ENCODE measurements at places on chromosomes 2 and 18.
A peak's percentile ranks its signal among the peaks of the same experiment; 100 is the strongest.

DNA sequence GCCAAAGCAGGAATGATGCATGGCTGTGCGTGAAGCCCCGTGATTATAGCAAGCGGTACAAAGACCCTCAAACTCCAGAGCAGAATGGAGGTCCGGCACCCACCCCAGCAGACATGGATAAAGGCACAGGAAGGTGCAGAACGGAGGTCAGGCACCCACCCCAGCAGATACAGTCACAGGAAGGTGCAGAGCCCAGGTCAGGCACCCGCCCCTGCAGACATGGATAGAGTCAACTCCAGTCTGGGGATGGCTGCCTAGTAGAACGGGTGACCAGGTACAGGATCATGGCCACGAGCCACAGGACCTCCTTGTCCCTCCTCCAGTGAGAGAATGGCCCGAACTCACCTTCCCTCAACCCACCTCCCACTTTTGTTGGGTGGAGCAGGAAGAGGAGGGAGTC is 318.3 kb upstream of the SALL3 start:
- DNase-seq: no peak

GRCh38 chr2:161355983-161356382 is 47.8 kb downstream of the PSMD14 start:
- DNase-seq: no peak

DNA sequence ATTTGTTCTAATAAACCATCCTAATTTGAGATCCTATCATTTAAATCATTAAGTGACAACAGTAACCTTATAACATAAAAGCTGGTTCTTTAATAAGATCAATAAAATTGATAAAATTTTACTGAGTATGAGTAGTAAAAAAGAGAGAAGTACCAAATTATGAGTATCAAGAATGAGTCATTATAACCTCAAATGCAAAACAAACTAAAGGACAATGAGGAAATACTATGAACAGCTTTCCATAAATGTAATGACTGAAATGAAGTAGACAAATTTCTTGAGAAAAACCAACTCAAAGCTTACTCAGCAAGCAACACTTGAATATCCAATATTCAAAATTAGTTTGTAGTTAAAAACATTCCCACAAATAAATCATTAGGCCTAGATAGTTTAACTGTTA is 433.0 kb downstream of the ZEB2 start:
- no peak for DNase-seq

- DNase-seq: no peak
These were observed 6.7 kb upstream of the ATG16L1 start for GRCh38 chr2:233244818-233245217.

GRCh38 chr18:59876310-59876626 is 23.5 kb upstream of the PMAIP1 start:
- DNase-seq: no peak

DNA sequence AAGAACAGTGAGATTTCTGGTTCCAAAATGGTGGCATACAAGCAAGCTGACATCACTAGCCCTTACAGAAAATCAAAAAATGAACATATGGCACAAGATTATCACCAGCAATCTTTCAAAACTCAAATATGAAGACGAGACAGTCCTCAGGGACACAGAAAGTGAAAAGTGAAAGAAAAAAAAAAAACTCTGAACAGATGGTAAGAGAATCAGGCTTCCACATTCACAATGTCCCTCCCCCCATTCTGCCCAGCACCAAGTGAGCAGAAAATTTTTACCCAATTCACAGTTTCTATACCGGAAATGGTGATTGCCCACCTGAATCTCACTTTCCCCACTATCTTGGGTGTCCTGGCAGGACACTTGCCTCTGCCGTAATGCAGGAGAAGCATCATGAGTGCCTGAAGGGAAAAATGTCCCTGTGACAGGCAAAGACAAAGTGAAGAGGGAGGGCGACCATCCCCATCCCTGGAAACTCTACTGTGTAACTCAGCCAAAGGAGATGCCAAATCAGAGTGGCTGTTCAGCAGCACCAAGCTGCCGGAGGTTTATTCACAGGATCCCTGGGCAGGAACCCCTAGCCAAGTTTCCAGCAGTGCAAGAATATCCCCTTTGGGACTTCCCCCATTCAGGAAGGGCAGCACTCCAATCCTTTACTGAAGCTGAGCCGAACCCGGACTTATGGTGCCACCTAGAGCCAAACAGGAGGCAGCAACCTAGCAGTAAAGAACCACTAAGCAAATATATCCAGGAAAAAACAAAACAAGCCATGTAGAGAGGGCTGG is 312.2 kb downstream of the LRATD1 start:
- peak; percentile 44 for DNase-seq

DNA sequence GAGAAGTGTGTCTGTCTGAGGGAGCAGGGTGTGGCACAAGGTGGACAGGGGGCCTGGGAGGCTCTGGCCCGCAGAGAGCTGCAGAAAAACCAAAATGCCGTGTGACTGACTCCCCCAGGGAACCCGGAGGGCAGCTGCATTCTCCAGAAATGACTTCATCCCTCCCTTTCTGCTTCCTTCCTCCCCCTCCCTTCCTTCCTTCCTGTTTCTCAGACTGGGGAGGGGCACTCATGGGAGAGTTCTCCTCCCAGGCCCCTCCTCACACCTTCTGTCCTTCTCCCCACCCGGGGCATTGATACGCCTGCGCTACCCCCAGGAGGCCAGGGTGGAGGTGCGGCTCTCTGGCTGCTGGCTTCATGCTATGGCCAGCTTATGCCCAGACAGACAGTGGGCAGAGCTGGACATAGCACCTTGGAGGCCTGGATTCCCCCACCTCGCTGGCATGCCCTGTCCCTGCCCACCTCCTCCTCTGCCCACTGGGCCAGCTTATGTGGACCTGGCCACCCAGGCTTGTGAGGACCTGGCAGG is 8.2 kb upstream of the GPR17 start:
- peak; percentile 73 for DNase-seq

DNA sequence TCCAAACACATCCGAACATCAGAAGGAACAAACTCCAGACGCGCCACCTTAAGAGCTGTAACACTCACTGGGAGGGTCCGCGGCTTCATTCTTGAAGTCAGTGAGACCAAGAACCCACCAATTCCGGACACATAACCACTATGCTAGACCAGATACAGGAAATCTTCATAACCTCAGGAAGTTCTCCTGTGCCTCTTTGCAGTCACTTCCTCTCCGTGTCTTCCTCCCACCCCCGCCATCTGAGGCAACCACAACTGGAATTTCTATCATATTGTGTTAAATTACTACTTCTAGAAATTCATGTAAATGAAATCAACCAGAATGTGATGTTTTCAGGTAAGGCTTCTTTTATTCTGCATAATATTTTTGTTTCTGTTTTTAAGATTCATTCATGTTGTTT is 631.0 kb upstream of the NXPH2 start:
- DNase-seq: no peak

DNA sequence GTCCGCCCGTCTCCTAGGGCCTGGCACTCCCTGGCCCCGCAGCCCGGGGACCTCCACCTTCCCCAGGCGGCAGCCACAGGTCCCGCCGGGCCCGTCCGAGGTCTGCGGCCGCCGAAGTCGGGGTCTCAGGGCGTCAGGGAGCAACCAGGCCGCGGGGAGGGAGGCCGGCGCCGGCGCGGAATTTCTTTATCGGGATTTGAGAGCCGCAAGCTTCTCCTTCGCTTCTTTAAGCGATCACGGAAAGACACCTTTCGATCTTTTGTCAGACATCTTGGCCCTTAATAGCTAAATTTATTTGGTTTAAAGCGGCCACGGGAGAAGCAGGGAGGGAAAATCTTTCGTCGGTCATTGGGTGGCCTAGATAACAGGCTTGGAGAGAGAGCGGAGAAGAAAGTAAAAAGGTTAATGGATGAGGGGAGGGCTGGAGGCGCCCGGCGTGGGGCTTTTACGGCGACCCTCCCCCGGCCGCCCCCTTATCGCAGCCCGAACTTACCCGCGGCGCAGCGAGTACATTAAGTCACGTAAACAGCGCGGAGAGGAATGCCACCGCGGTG is 4.3 kb upstream of the GATA6 start:
- no peak for DNase-seq

DNA sequence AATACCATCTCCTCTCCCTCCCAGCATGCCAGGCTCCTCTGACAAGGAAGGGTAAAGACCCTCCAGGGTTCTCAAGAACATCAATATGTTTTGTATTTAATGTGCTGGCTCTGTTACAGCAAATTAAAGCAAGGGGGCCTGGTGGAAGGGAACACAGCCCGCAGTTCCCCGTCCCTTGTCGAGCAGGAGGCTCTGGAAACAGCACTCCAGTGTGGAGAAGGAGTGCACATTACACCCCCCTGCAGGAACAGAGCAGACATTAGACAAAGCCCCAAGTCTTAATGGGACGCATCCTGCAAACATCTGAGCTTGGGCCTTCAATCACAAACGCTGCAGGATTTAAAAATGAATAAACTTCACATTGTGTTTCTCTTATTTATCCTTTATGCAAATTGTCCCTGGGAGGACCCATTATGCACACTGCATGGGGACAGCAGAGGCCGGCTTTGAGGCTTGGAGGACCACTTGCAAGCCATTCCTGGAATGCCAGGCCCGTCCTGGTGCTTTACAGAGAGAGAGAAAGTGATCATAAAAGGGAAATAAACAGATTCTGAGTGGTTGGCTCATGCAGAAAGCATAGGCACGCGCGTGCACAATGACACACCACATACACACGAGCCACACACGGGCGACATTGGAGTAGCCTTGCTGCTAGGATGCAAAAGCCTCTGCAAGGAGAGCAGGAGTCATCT is 328.7 kb downstream of the SMAD2 start:
- DNase-seq: no peak

DNA sequence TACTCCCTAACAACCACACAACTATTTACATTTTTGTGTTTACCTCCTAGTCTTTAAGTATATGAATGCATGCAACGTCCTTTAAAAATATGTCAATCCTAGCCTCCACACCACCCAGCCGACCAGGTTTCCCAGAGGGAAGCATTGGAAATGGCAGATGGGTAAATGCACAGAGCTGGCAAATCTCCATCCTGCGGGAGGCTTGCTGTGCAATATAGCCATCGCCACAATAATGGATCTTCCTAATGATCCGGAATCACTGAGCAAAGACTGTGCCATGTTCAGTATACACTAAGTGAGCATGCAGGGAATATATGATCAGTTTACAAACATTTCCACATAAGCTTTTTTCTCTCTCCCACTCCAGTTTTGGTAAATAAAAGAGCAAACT is 131.8 kb downstream of the NEDD4L start:
- no peak for DNase-seq

DNA sequence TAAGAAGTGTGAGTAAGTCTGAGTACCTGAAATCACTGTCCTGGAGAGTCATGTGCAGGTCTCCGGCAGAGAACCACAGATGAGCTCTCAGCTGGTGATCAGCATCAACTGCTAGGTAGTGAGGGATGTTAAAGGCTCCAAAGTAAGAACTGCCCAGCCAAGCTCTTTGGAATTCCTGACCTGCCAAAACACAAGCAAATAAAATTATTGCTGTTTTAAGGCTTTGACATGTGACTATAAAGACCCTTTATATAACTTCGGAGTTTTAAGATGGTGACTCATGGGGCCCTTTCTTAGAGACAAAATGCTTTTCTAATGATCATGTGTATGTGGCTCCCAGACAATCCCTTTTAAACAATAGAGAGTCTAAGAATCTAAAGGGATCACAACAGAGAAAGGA is 855.7 kb downstream of the TRIB2 start:
- no peak for DNase-seq

DNA sequence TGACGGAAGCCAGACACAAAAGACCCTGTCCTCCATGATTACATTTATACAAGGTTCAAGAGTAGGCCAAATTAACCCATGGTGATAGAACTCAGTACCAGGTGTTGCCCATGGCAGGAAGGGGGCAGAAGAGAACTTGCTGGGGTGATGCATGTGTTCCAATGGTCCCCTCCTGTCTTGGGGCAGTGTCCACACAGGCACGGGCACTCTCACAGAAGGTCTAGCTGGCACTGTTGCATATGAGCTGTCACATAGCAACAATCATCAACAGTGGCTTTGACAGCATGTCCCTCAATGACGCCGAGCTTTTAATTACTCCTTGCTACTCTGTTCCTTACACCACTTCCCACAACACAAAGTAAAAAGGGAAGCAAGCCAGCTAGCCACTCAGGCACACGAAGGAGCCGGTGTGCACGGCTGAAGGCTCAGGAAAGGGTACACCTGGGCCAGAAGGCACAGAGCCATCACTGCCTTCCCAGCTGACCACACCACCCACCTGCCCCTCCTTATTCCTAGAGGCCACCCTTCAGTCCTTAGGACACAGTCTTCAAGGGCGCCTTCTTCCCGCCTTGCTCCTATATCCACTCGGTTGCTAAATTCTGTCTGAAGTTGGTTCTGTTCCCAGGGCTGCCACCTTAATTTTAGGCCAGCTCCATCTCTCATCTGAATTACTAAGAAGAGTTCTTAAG is 28.9 kb downstream of the RPL31 start:
- no peak for DNase-seq

DNA sequence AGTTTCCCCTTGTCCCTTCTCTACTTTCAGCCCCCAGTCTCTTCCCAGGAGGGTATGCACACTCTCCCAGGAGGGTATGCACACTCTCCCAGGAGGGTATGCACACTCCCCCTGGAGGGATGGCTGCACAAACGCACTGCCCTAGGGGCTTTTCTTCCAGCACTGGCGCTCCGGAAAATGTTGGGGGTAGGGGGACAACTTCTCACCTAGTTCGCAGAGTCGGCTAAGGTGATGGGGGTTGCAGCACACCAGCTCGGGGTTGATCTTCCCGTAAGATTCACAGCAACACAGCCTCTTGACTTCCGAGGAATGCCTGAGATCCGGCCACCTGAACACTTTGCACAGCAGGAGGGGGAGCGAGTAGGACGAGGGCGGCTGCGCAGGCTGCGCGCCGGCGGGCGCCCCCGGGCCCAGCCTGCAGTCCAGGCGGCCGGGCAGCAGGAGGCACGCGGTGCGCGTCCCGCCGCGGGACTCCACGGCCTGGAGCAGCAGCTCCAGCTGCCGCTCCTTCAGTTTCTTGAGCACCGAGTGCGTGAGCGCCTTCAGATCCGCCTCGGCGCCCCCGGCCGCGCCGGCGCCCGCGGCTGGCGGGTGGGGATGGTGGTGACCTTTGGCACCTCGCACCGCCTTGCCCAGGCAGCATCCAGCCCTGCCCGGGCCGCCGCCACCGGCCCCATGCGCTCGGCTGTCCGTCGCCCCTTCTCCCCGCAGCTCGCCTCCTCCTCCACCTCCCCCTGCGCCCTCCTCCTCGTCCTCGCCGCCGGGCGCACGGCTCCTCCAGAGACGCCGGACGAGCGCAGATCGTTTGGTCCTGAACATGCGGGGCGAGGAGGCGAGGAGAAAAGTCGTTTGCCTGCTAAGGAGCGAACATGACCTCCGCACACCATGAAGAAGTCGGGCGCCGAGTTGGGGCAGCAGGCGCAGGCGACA is 894 bp downstream of the SMAD7 start:
- DNase-seq: peak; percentile 41

- peak; percentile 39 for DNase-seq
These were observed 64.9 kb downstream of the SPRED2 start for GRCh38 chr2:65367524-65367923.

GRCh38 chr2:127052771-127053691 is 53.9 kb downstream of the BIN1 start:
- no peak for DNase-seq

- no peak for DNase-seq
These were observed 16.2 kb downstream of the INPP4A start for GRCh38 chr2:98460573-98461497.

DNA sequence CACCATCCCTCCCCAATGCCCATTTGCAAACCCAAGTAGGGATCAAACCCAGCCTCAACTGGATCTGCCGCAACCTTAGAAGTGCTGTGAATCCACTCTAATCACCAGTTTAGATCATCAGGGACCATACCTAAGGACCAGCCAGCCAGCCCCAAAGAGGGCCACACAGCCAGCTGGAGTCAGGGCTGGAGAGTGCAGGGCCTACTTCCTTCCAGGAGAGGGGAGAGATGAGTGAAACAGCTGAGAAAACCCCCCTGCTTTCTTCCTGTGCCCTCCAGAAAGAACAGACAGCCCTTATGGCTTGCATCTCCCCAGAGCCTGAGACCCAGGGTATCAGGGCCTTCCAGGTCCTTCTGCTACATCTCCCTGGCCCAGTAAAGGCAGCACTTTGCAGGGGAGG is 25.8 kb downstream of the YPEL5 start:
- no peak for DNase-seq
